ENCODE measurements at places on chromosomes 4 and X. TPM values are rescaled to one million over a fixed set of nuclear protein-coding genes. Genes with fewer than 3 reads are reported as not detected.

ARMCX4 gene
- polyA plus RNA-seq, result 19.4 TPM

P2RY10 gene
- 0.46 TPM for polyA plus RNA-seq

MTNR1A gene
- polyA plus RNA-seq, result 0.10 TPM

COMMD8 gene
- 20.0 TPM for polyA plus RNA-seq

NHS gene
- 15.5 TPM for polyA plus RNA-seq

SCML1 gene
- 22.3 TPM for polyA plus RNA-seq

ADGRA3 gene
- polyA plus RNA-seq, result 59.0 TPM

ELOVL6 gene
- polyA plus RNA-seq, result 30.8 TPM

ATP8A1 gene
- polyA plus RNA-seq, result 32.4 TPM

AADAT gene
- 31.3 TPM for polyA plus RNA-seq

CPE gene
- 146 TPM for polyA plus RNA-seq

SRPX2 gene
- 25.5 TPM for polyA plus RNA-seq

MAP3K15 gene
- polyA plus RNA-seq, result 4.4 TPM

PDE6B gene
- polyA plus RNA-seq, result 25.8 TPM

UGT2A3 gene
- 1.9 TPM for polyA plus RNA-seq

TCEANC gene
- polyA plus RNA-seq, result 5.9 TPM

Measured in left renal pelvis (tissue), 4 donors.